ENCODE measurements at places on chromosomes 6 and 20.

DNA sequence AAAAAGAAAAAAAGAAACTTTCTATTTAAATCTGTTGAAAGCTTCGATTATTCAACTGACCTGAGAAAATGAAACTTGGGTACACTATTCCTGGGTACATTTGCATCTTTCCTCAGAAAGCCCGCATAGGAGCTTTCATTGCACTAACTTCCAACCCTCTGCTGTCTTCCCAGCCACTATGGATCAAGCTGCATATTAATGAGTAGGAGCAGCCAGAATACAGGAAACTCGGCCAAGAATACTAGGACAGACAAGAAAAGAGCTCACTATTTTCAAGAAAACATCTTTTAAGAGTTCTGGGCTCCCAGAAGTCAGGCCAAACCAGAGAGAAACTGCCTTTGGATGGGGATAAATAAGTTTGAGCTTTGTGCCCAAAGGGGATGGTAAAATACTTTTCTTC, 135.0 kb upstream of the CCDC28A start:
- no peak for DNase-seq

DNA sequence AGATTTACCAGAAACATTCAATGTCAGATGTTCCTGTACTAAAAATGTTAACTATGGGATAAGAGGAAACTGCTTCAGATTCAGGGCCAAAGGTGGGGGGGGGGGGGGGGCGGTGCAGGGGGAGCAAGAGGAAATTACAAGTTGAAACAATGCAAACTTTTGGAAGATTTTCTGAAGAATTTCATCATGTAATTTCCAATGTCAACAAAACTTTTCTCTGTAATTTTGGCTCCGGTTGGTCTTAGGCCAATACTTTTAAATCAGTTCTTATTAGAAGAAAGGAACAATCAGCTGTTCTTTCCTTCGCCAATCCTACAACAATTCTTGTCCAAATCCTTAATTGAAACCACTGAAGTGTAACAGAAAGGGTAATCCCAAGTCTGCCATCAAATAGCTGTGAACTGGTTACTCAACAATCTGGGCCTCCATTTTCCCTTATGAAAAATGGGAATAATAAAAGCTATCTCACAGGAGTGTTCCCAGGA, 13.1 kb downstream of the UQCC1 start:
- DNase-seq, result no peak

- no peak for DNase-seq
These were observed 639 bp upstream of the ZNF335 start for GRCh38 chr20:45972500-45973183.

- DNase-seq, result no peak
These were observed 60.4 kb upstream of the QKI start for GRCh38 chr6:163354085-163354484.

Data from activated CD4-positive, alpha-beta T cell treated with anti-CD3 and anti-CD28 coated beads, Interleukin-2, amount 50 U/mL, for 24 hours (primary cell).